CD8-positive, alpha-beta T cell (primary cell): ENCODE measurements at places on chromosomes 3 and 15.

DNA sequence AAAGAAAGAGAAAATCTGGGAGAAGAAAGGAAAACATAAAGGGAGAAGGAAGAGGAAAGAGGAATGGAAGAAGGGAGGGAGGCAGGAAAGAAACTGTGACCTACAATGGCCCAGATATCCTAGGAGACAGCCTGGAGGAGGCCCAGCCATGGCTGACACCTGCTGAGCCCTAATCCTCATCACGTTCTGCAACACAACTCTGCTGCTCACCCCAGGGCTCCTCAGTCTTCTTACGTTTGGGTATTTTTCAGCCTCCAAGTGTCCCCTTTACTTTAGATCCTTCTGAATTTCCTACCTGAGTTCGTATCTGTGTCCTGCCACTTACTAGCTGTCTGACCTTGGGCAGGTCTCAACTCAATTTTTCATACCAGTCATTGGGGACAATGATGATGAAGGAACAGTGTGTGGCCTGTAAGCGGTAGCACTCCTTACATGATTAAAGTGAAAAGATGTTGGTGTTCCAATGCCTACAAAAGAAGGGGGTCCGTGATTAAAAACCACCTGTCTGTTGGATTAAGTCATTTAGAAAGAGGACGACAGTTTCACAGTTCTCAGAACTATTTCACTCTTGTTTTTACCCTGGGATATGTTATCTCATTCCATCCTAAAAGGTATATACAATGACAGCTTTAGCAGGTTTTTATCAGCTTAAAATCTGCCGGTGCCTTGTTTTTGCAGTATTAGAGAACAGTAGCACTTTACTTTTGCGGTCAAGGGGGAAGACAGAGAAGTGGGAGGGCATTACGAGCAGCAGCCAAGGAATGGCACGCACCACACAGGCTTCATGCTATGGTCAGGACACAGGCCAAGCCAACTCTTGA is 47.4 kb downstream of the CCR4 start:
- DNase-seq, result no peak

- DNase-seq, result no peak
Measured at GRCh38 chr3:99781761-99782160, 35.9 kb upstream of the CMSS1 start.

DNA sequence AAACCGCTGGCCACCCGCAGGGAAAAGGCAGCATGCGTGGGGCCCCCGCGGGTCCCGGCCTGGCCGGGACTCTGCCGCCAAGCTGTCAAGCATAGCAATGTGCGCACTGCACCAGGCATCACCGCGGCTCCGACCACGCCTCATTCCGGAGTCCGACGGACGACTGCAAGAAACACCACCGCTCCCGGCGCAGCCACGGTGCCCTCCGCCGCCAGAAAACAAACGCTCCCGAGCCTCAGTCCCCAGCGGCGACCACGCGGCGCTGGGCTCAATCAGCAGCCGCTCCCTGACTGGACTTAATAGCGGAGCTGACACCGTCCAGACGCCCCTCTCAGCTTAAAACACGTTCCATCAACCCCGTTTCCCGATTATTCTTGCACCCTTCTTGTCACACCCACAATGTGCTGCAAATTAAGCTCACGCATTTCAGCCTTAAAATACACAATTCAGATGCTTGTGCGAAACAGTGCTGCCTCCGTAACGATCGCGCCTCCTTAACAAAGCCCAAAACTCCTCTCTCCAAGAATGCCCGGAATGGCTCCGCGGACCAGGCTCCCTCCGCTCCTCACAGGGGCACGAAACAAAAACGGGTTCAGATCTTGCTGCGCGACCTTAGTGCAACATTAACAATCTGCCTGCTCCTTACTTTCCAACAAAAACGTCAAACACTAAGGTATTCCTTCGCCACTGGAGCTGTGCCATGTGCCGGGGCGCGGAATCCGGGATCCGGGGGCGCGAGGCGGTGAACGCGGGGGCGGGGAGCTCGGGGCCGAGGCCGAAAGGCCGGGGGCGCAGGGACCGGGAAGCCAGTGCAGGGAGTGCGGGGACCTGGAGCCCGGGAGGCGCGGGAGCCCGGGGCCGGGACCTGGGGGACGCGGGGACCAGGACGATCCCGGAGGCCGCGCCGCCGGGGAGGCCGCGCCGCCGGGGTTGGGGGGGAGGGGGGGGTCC is 655 bp downstream of the CYFIP1 start:
- DNase-seq, result peak; percentile 24

DNA sequence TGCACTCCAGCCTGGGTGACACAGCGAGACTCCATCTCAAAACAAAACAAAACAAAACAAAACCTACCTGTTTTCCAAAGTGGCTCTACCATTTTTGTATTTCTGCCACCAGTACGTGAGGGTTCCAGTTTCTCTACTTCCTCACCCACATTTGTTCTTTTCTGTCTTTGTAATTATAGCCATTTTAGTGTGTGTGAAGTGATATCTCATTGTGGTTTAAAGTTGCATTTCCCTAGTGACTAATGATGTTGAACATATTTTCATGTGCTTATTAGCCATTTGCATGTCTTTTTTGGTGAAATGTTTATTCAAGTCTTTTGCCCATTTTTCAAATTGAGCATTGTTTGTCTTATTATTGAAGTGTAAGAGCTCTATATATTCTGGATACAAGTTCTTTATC is 50.7 kb downstream of the TRA2B start:
- no peak for DNase-seq

DNA sequence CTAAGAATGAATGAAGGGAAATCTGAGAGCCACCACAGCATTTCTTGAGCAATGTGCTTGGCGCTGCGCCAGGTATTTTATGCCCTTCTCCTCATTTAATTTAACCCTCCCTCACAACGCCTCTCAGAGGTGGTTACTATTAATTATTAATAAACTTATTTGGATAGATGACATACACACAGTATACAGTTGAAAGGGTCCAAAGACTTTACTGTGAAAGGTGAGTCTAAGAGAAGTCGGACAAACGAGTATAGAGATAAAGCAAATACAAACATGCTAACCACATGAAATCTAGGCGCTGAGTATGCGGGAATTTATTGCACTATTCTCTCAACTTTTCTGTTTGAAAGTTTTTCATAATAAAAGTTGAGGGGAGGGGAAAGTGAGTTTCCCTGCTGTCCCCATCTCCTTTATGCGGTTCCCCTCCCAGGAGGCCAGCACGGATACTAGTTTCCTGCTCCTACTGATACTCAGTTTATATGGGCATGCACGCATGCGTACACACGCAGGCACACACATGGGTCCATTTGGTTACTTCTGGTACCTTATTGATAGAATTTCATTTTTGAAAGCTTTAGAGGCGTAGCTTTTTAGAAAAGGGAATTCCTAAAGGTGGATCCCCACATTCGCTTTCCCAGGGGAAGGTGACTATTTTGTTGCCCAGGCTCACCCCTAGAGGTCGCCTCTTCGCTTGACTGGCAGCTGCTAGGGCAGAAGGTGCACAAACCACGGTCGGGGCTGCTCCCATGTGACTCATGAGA is 28.5 kb upstream of the KCTD6 start:
- peak; percentile 73 for DNase-seq

GRCh38 chr3:173785004-173785403 is 387.5 kb downstream of the NLGN1 start:
- DNase-seq, result no peak

- no peak for DNase-seq
Measured at GRCh38 chr3:175495331-175495730, 636.2 kb downstream of the NAALADL2 start.

DNA sequence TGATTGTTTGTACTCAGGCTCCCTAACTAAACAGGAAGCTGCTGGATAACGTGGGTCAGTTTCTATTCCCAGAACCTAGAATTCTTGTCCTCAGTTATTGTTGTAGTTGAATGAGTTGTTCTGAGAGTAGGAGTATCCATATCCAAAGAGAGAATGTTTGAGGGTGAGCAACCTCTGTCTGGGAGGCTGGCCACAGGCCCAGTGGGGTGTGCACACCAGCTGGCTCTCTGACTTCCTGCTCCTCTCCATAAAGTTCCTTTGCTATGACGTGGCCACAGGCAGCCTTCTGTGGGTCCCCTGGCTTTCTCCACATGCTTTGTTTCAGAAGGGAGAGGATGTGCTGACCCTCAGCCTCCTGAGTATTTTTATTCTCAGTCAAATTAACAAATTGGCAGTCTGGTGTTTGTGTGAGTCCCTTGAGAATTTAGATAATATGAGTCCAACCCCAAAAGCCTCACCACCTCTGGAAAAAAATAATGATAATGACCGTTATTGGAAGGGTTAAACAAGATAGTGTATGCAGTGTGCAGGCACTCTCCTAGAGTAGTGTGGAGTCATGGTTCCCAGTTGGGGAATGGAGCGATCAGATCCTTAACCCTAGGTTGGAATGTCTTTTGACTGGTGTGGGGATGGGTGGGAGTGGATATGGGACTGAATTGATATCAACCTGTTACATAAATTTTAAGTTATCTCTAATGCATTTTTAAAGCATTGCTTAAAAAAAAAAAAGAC is 47.6 kb upstream of the MED12L start:
- DNase-seq, result no peak

GRCh38 chr15:66241087-66241907 is 12.3 kb downstream of the MEGF11 start:
- no peak for DNase-seq

DNA sequence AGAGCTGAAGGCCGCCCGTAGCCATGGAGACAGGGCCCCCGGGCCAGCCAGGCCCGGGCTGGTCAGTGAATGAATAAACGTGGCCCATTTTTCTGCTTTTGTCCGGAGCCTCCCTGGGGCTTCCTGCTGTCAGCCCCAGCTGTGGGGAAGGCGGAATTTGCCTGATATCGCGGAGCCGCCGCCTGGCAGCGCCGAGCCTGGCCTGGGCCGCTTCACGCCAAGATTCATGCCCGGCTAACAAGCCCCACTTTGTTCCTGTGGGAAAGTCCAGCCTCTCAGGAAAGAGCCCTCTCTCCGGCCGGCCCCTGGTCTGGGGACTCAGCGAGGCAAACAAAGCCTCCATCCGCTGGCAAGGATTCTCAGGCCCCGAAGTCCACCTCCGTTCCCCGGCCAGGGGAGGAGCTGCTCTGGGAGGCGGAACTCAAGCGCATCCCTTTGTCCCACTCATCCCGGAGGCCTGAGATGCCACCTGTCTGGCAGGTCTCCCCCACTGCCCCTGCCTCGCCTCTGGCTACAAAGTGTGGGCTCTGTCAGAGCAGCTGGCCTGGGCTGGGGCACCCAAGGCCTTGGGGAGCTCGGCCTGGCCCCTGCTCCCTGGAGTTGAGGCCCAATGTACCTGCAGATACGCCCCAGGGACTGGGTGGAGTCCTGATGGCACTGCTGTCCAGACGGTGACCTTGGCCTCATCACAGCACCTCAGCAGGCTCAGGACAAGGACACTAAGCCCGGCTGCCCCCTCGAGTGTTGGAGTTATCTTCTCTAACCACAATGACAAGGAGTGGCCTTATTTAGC is 51.6 kb upstream of the SLC6A11 start:
- no peak for DNase-seq

DNA sequence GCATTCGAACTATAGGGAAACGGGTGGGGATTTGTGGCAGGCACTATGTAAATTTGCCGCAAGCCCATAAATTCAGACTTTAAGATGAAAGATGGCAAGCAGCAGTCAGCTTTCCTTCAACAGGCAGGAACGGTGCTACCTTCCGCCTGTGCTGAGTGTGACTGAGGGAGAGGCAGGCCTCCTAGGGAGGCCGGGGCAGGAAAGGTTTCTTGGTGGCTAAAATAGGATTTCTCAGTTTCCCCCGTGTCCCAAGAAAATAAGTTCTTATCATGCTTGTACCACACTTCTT is 12.5 kb downstream of the FLNB start:
- no peak for DNase-seq

DNA sequence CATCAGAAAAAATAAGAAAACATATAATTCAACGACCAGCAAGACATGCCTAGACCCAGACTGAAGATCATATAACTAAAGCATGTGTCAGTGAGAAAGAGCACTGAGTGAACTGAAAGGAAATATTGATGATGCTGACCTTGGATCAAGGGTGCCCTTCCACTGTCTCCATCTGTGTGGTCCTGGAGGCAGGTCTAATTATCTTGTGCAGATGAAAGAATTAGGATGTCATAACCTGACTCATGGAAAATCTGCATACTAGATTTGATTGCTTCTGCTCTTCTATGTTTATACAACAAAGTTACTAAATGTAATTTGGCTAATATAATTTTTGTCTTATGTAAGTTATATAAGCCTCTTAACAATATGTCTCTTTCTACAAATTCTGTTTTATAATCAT is 264.6 kb upstream of the TGFBR2 start:
- DNase-seq, result no peak
